ENCODE measurements at places on chromosomes 7 and 10. TPM values are rescaled to one million over a fixed set of nuclear protein-coding genes. Genes with fewer than 3 reads are reported as not detected.

ARF5 gene
- total RNA-seq = 51.9 TPM

DNA sequence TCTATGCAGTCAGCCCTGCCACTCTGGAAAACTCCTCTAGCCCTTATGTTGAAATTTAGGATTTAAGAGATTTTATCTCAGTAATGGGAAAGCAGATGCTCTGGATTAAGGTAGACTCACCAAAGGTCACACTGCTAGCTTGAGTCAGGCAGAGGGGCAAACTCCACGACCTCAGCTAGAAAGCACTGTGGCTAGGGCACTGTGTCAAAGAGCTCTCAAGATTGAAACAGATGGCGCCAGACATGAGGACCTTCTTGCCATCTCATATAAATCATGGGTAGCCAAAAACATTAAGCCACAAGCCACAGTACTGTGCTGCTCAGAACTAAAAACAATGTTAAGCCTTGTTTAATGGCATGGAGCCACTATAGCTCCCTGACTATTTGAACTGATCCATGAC lies 188.7 kb downstream of the DNAJC1 start:
- no peak for DNase-seq

SAP25 gene
- 0.86 TPM for total RNA-seq

GRCh38 chr7:91922857-91923256 lies 17.8 kb upstream of the AKAP9 start:
- no peak for DNase-seq

CPEB3 gene
- total RNA-seq = 12.7 TPM

- DNase-seq = no peak
These were observed 608 bp upstream of the UBN2 start for GRCh38 chr7:139230484-139230773.

SPDYE1 gene
- total RNA-seq = not detected

GRCh38 chr7:151626422-151627115 lies 106.9 kb upstream of the RHEB start:
- DNase-seq = no peak

Data from left lobe of liver (tissue), 2 donors.